Natural killer cell treated with Interleukin-12 subunit alpha and Interleukin-12 subunit beta and Interleukin-15 and Interleukin-18, amount 100 ng/mL, for 72 hours (primary cell): ENCODE measurements at places on chromosomes 16 and 17. TPM values are rescaled to one million over a fixed set of nuclear protein-coding genes. Genes with fewer than 3 reads are reported as not detected.

NTN1 gene
- total RNA-seq, result 0.20 TPM

PRSS22 gene
- total RNA-seq, result 0.86 TPM

ZFHX3 gene
- 0.78 TPM for total RNA-seq

ARL5C gene
- not detected for total RNA-seq

CCL2 gene
- total RNA-seq, result not detected

TMEM235 gene
- total RNA-seq, result not detected

CBX4 gene
- 58.3 TPM for total RNA-seq

EVI2A gene
- 6.2 TPM for total RNA-seq

PRDM7 gene
- total RNA-seq, result not detected
